Glutamatergic neuron (in vitro differentiated cells): ENCODE measurements at places on chromosomes 13 and 19.

DNA sequence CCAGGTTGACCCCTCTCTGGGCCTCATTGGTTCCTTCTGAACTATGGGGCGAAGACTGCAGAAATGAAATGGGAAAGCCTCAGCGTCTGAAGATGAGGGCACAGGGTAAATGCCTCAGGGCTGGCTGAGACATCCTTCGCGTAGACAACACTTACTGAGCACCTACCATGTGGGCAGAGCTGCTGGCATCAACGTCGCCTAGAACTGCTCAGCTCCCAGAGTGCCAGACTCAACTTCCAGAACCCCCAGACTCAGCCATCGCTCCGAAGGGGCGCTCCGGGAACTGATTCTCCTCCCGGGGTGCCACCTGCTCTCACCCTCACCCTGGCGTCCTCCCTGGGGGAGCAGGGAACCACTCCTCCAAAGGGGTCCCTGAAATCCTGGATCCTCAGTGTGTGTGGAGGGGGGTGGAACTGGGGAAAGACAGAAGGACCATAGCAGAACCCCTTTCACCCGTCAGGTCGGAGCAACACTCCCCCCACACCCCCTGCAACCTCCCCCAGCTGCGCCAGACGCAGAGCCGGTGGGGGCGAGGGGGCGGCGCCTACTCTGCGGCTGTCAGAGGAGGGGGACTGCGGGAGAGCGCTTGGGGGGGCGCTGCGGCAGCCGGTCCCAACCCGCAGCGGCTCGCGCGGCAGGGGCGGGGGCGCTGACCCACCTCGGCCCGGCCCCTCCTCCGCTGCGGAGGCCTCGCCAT is 8.2 kb upstream of the NFIC start:
- no peak for DNase-seq

- DNase-seq, result no peak
Measured at GRCh38 chr19:13150931-13151604, 857 bp downstream of the IER2 start.

DNA sequence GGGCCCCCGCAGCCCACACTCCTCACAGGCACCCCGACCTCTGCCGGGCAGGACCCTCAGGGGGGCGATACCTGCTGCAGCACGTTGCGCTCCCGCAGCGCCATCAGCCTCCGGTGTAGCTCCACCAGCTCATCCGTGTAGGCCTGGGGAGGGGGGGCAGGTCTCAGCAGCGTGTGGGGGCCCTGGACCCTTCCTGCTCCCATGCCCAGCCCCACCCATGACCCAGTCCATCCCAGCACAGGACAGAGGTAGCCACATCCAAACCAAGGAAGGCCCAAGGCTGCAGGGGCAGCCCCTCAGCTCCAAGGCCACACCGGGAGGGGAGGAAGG is 66.5 kb downstream of the MLLT1 start:
- DNase-seq, result no peak

DNA sequence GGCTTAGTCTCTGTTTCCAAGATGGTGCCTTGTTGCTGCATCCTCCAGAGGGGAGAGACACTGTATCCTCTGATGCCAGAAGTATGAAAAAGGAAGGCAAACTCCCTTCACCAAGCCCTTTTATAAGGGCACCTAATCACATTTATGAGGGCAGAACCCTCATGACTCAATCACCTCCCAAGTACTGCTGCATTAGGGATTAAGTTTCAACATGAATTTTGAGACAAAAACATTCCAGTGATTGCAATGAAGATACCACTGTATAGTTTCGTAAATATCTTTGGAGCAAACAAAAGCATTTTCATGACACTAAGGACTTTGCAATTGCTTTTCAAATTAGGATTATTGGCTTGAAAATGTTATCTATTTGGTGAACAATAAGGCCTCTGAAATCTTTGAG is 63.8 kb downstream of the RNF17 start:
- no peak for DNase-seq

DNA sequence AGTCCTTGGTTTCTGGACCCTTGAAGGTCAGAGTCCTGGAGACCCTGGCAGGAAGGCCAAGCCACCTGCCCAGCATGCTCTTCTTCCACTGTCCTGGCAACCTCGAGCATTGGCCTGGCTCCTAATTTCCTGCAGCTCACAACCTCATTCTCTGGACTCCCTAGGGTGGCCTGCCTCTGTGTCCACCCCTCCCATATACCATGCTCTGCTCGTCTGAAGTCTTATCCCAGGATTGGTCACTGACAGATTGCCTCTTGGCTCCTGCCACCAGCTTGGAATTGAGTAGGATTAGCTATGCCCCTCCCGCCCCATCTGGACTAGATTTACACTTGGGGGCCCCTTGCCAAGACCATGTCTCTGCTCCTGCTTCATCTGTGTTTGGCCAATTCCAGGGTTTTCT is 17.1 kb upstream of the WASF3 start:
- DNase-seq, result no peak

DNA sequence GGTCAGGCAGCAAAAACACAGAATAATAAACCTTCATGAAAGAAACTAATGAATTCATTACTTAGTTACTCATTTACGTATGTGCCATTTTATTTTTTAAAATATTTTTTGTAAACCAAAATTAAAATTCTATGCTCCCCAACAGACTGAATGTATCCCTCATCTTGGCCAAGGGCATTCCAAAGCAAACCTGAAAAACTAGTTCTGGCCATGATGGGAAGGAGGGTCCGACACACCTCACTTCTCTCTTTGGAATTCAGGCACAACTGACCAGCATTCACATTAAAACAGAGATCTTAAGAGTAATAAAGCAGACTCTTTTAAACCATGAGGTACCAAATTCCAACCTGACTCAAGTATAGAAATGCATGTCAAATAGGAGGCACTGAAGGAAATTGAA is 1576.9 kb upstream of the SPRY2 start:
- no peak for DNase-seq

GRCh38 chr13:103884101-103884723 is 818.0 kb upstream of the SLC10A2 start:
- DNase-seq, result no peak

GRCh38 chr13:99314640-99315176 is 7.5 kb upstream of the GPR183 start:
- no peak for DNase-seq

DNA sequence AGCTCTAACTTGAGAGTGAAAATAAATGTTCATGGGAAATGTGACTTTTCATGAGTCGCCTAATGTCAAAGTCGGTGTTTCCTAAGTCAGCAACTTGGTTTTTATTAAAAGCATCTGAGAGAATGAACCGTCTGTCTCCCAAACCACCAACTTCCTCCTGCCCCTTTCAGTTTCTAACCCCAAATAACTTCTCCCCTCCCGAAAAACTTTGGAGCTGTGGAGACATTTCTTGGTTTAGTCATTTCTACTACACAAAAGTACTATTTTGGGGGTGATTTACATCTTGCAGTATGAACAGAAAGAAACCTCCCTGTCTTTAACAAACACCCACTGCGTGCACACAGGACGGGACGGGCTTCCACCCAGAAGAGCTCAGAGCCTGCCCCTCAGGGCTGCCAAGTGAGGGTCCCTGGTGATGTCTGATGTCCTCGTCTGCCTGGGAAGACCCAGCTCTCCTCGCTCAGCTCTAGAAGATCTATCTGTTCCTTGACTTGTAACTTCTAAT is 65.0 kb downstream of the RASA3 start:
- no peak for DNase-seq

DNA sequence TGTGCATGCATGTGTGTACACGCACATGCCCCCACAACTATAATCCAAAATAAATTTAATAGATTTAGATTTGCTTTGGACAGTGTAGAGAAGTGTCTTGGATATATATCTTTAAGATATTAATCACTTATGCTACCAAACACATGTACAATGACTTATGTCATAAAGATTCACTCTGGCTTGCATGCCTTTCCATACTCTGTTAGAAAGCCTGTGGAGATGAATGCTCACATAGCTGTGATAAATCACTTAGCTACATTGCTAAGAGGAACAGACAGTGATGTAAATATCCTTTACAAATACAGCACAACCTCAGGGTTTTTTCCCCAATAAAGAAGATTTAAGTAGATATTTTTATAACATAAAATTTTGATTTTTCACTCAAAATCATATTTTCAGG is 2484.8 kb upstream of the PCDH20 start:
- no peak for DNase-seq

DNA sequence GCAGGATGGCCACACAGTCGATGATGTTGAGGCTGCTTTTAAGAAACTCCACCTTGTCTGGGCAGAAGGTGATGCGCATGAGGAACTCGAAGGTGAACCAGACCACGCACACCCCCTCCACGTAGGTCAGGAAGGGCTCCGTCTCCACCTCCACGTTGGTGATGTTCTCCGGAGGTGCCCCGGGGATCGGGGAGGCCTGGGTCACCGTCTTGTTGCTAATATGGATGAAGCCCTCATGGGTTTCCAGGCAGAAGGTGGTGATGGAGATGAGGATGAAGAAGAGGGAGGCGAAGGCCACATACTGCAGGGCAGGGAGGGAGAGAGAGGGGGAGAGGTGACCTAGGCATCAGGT is 5.4 kb downstream of the KCNC3 start:
- no peak for DNase-seq

DNA sequence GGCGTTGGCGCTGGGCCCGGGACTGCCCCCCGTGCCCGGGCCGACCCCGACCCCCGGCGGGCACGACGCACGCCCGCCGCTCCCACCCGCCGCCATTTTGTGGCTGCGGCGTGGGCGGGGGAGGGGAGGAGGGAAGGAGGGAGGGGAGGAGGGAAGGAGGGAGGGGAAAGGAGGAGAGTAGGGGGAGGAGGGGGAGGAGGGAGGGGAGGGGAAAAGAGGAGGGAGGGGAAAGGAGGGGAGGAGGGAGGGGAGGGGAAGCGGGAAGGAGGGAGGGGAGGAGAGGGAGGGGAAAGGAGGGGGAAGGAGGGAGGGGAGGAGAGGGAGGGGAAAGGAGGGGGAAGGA is at the start of gene BTBD2:
Gene BTBD2 (minus strand): TSS at position 107 of the 343 bp plus-strand sequence. CDS start 11 bp downstream, at position 96.
- peak; percentile 61 for DNase-seq
